ENCODE measurements at places on chromosomes 5 and 9.

GRCh38 chr9:69740872-69741505 lies 18.8 kb downstream of the PTAR1 start:
- no peak for DNase-seq

- DNase-seq, result peak; percentile 73
These were observed 197.1 kb downstream of the NR3C1 start for GRCh38 chr5:143206196-143207053.

DNA sequence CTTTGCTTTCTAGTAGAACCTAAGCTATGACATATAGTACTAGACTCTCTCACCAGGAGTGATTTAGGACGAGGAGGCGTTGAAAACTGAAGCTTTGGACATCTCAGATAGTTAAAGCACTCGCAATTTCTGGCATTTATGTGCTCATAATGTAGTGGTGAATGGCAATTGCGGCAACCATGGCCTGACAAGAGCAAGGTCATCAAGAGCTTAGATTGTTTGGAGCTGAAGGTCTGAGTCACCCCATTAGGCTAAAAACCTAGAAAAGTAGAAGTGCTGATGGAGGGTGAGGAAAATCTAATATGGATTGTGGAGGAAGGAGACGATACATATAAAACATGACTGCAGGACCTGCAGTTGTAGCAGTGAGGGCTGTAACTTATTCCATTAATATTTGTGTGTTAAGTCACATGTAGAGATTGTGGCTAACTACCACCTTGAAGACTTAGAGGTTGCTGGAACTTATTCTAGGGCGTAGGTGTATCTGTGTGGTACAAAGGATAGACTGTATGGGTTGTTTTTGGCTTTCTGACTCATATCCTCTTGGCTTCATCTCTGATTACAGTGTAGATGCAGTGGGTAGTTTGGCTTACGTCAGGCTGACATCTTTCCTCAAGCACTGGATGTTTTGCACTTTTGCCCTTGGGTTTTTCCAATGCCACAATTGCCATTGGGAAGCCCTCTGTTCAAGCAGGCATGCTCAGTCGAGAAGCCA lies 138.9 kb upstream of the CDKN2B start:
- peak; percentile 58 for DNase-seq

DNA sequence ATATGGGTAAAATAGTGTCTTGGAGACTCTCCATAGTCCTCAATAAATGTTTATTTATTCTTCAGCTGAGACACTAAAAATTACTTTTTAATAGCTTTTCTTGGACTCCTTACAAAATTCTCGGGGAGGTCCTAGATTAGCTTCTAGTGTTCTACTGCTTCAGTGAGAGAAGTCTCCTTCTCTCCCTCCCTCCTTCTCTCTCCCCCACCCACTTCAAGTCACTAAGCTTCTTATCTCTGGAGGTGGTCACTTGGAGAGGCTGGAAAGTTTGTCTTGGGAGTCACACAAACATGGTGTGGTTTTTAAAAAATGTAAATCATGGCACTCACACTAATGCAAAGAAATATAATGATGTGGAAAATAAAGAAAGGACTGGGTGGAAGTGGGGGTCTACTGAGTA lies 64.1 kb downstream of the SEMA6A start:
- DNase-seq, result no peak

DNA sequence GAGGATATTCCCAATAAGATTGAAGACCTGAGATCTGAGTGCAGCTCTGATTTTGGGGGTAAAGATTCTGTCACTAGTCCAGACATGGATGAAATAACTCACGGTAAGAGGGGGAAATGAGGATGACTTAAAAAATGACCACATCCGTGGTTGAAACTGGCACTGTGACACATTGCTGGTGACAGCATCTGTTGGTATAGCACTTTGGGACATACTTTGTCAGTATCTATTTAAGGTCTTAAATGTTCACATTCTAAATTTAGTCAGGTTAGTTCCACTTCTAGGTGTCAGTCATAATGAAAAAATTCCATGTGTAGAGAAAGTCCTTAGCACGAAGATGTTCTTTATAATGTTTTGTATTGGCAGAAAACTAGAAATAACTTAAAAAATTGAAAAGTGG lies 70.9 kb downstream of the GAPVD1 start:
- peak; percentile 87 for DNase-seq

DNA sequence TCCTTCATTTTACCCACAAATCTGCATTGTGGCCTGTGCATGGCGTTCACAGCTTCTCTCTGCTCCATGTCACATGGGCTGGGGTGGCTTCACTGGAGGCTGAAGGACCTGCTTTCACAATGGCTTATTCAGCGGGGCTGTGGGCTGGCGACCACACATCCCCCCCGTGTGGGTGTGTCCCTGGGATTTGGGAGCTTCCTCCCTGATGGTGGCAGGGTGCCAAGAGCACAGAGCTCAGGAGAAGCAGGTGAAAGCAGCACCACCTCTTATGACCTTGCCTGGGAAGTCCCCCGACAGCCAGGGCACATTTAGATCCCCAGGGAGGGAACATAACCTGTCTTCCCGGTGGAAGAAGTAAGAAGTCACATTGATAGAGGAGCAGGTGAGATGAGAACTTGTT lies 5.0 kb upstream of the MED10 start:
- no peak for DNase-seq

DNA sequence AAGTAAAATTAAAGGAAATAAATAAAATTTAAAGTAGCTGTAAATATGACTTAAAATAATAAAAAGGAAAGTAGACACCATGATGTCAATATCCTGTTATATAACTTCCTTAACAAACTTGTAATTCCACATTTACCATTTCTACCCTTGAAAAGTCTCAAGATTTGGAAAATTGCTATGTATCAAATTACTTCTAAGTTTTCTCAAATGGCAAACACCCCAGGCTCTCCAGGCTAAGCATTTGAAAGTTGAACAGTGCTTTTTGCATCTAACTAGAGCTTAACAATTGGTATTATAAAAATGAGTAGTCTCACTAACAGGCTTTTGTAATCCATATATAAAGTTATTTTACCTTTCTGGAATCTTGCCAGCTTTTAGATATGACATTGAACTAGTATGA lies 41.5 kb upstream of the MACIR start:
- no peak for DNase-seq

DNA sequence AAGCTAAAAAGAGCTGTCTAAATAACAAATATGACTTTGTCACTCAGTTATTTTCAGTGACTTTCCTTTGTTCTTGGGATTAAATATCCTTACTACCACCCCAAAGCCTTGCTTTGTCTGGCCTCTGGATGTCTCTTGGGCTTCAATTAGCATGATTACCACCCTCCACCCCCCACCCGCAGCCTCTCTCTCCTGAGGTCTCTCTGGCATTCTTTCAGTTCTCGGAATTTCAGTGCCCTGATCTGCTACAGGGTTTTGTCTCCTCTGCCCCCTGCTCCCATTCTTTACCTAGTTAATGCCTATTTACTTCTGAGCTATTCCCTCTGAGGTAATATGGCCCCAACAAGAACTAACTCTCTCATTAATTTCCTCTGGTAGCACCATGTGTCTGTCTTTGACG lies 376.4 kb downstream of the DEPDC1B start:
- no peak for DNase-seq

GRCh38 chr5:76926329-76927105 lies 26.3 kb upstream of the CRHBP start:
- no peak for DNase-seq

DNA sequence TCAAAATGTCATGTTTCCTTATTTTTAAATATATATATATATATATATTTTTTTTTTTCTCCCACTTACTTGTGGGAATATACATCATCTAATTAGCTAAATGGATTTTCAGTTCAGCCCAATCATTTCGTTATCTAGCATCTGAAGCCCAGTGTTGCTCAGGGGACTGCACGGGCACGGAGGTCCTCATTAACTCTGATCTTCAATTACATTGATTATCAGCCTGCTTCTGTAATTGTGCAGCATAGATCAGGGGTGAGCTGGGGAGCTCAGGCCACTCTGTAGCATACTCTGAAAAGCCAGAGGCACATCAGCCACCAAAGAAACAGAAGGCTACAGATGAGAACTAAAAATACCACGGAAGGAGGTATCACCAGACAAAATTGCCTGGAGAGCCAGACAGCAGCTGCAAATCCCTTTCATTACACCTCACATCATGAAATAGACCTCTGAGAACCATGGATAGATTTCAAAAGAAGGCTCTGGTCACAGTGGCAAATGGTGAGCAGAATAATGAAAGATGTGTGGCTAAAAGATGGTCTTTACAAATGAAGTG lies 326.4 kb downstream of the TRIM32 start:
- no peak for DNase-seq

DNA sequence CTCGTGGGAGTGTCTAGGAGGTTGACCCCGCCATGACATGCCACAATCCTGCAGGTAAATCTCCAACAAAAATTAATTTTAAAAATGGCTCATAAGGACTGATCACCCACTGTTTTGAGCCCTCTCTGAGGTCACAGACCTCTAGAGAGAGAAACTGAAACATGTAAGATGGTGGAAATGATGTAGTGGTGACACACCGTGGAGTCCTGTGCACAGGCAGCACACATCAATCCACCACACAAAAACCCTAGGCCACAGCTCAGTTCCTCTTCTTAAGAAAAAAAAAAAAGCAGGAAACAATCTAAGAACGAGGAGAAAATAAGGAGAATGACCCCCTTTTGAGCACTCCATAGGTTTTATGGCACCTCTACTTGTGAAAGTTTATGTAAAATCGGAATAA lies 93.8 kb upstream of the FAM120A start:
- DNase-seq, result peak; percentile 5

GRCh38 chr5:56147106-56147505 lies 86.0 kb downstream of the ANKRD55 start:
- no peak for DNase-seq

- DNase-seq, result peak; percentile 16
These were observed 29.0 kb upstream of the CDKN2B start for GRCh38 chr9:22037954-22038690.

- no peak for DNase-seq
These were observed 6.0 kb downstream of the SLC6A7 start for GRCh38 chr5:150195736-150196485.

DNA sequence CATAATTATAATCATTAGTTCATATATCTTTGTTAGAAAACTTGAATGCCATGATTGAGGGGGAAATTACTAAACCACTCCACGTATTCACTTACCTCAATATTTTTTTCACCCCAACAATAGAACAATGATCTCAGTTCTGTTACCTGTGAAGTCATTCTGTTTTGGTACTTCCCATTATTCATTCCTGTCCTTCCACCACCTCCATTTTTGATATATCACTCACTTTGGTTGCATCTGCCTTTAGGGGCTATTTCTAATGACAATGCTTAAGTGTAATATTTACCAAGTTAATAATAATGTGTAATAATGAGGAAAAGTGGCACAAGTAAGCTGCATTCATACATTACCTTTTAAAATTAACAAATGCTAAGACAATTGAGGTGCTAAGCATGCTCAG lies 218.4 kb downstream of the SPATA31D1 start:
- DNase-seq, result no peak

GRCh38 chr5:112862085-112862484 lies 998 bp downstream of the SRP19 start:
- no peak for DNase-seq

GRCh38 chr5:109589239-109589638 lies 100.5 kb upstream of the MAN2A1 start:
- DNase-seq, result no peak

- DNase-seq, result no peak
These were observed 29.2 kb downstream of the ANXA2R start for GRCh38 chr5:43010935-43011315.

GRCh38 chr9:91807643-91808246 lies 142.3 kb downstream of the ROR2 start:
- DNase-seq, result no peak

DNA sequence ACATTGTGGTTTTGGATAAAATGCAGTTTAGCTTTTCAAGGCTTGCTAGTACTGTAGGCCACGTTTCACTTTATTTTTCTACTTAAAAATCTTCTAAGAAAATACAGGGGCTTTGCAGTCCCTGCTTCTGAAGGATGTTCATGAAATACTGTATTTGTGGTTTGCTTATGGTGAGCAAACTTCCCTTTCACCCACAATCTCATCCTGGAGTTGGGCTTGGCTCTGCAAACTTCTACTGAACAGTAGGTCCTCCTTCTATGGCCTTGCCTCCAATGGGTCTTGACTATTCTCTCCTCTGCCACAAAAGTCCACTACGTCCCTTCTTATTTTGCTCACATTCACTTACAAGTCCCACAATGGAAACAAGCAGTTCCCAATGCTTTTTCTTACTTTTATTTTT lies 502.7 kb upstream of the KLF4 start:
- no peak for DNase-seq

GRCh38 chr9:136260936-136261472 lies 15.4 kb upstream of the QSOX2 start:
- no peak for DNase-seq

- DNase-seq, result no peak
These were observed 44.3 kb downstream of the FBN2 start for GRCh38 chr5:128493657-128494329.

DNA sequence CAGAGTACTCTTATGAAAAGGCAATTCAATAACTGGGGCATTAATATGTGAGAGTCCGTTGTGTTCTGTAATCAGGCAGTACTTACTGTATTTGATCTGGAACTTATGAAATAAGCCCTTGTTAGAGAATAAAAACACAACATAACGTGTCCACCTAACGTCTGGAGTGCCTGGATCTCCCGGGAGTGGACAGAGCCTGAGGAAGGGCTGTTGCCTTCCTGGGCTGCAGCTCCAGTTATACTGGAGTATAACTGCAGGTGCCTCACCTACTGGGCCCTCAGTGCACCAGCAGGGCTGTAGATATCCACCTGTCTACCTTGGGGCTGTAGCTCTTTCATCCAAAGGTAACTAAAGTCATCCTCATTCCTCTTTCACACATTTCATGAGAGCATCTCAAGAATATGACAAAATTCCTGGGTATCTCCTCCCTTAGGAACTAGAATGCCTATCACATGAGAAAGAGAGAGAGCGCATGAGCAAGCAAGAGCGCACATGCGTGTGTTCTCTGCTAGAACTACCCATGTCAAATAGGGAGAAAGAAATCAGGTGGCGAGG lies 200.1 kb downstream of the GAPVD1 start:
- DNase-seq, result no peak

- DNase-seq, result no peak
These were observed 12.2 kb upstream of the RAPGEF6 start for GRCh38 chr5:131647048-131647769.

GRCh38 chr5:132470596-132470995 lies 20.0 kb downstream of the IRF1 start:
- no peak for DNase-seq

GRCh38 chr5:158807946-158808345 lies 291.8 kb downstream of the EBF1 start:
- no peak for DNase-seq

- peak; percentile 71 for DNase-seq
These were observed at the start of gene F2R for GRCh38 chr5:76715736-76716455. Gene F2R (plus strand): TSS chr5:76716126. CDS start chr5:76716308, 182 bp downstream.

Measured in activated CD4-positive, alpha-beta T cell treated with anti-CD3 and anti-CD28 coated beads, Interleukin-10, Interleukin-2, amounts not matched to agents 100 ng/mL and 50 ng/mL, durations not matched to agents 16 hours and 8 hours (primary cell).